ENCODE measurements at places on chromosomes 12 and 14.

GRCh38 chr12:30525171-30525570 lies 170.5 kb downstream of the IPO8 start:
- DNase-seq = no peak

DNA sequence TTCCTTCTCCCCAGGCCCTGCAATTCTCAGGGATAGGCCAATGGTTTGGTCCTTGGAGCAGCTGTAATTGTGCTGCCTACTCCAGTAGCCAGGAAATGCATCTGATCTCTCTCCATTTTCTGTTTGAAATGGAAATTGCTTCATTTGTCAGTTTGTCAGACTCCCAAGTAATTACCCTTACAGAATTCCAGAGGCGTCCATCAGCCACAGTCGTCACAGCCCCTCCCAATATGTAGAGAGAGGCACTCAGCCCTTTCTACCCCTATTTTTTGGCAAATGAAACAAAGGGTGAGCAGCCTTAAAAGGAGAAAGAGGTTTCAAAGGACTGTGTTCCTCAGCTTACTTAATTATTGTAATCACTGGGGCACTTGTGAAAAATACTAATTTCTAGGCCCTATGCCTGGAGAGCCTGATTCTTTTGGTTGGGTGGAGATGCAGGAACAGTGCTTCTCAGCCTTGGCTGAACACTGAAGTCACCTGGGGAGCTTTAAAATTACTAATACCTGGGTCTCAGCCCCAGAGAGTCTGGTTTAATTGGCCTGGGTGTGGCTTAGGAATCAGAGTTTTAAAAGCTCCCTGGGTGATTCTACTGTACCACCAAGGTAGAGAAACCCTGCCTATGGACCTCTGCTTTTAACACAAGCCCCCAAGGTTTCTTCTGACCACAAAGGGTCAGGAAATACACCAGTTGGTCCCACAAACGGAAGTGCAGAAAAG lies 190.0 kb downstream of the EMP1 start:
- DNase-seq = no peak

- no peak for DNase-seq
Observed at GRCh38 chr12:20376984-20377383, 8.6 kb downstream of the PDE3A start.

DNA sequence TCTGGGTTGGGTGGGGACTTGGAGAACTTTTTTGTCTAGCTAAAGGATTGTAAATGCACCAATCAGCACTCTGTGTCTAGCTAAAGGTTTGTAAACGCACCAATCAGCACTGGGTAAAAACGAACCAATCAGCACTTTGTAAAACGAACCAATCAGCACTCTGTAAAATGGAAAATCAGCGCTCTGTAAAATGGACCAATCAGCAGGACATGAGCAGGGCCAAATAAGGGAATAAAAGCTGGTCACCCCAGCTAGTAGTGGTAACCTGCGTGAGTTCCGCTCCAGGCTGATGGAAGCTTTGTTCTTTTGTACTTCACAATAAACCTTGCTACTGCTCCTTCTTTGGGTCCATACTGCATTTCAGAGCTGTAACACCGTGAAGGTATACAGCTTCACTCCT lies 1.7 kb upstream of the ACOT2 start:
- no peak for DNase-seq

- DNase-seq = no peak
Observed at GRCh38 chr12:42809226-42809625, 219.7 kb upstream of the PRICKLE1 start.

DNA sequence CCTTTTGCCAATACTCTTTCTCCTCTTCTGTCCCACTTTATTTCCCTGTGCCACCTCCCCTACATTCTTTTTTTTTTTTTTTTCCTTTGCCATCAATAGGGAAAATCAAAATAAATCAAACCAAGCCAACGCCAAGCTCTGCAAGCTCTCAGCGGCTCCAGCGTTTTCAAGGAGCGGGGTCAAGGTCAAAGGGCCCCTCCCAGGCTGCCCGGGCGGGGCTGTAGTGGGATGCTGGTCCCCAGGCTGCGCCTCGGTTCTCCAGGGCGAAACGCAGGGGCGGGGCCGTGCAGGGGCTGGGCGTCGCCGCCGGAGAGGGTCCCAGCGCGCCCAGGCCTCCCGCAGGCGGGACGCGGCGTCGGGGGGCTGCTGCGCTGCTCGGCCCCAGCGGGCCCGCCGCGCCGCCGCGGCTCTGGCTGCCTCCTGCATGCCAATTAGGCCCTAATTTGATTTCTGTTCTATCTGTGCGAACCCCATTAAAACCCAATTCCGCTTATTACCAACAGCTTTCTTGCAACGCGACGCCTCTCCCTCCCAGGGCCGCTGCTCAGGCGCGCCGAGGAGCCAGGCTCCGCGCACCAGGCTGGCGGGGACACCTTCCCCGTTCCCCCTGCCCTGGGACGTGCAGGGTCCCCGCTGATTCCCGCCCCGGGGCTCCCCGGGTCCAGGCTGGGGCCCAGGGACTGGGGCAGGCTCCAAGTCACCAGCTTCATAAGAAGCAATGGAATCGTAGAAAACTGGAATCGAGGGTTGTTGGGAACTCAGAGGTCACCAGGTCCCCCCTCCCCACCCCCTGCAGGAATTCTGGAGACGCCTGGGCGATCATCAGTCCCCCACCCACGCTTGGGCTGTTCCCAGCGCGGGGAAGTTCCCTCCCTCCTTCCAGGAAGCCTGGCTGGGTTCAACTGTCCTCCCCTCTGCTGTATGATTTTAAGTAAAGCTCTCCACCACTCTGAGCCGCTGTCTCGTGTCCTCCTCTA lies 50.7 kb upstream of the MAP1LC3B2 start:
- DNase-seq = peak; percentile 24

- DNase-seq = no peak
Observed at GRCh38 chr14:61420326-61420725, 98.9 kb downstream of the PRKCH start.

DNA sequence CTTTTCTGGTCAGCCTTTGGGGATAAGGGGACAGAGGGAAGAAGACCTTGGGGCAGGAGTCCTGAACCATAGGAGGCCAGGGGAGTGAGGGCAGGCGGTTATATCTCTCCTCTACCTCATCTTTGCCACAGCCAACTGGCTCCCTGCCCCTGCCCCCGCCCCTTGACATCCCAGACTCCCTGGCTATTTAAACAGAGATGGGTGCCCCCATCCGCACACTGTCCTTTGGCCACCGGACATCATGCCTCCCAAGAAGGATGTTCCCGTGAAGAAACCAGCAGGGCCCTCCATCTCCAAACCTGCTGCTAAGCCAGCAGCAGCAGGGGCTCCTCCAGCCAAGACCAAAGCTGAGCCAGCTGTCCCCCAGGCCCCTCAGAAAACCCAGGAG lies 1.3 kb downstream of the MYL6B start:
- no peak for DNase-seq

DNA sequence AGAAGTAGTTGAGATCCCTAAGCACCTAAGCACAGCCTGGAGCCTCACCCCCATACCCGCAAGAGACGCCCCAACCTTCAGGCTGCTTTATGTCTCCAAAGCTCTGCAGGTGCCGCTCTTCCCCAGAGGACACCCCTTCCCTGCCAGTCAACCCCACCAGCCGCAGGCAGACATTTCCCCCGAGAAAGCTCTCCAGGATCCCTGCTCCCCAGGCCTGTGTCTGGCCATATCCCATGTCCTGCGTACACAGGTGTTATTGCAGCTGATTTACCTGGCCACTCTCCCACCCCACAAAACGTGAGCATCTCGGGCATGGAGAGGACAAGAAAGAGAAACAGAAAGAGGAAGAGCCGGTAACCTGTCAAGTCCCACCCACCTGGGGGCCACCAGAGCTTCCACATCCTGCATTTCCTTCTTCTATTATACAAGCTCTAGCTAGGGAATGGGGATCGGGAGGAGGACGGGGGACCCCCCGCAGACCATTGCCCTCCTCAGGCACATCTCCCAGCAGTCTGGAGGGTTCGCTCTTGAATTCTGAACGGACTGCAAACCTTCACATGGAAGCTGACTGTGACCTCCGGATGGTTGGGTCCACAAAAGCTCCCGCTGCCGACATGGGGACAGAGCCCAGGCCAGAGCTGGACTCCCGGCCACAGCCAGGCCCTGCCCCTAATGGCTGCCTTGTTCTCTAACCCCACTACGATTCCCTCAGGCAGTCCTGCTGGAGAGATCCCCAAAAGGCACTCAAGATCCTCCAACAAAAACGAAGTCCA lies 17.6 kb downstream of the CCDC88C start:
- no peak for DNase-seq

GRCh38 chr12:69070319-69071090 lies 137.5 kb upstream of the CPM start:
- peak; percentile 32 for DNase-seq

DNA sequence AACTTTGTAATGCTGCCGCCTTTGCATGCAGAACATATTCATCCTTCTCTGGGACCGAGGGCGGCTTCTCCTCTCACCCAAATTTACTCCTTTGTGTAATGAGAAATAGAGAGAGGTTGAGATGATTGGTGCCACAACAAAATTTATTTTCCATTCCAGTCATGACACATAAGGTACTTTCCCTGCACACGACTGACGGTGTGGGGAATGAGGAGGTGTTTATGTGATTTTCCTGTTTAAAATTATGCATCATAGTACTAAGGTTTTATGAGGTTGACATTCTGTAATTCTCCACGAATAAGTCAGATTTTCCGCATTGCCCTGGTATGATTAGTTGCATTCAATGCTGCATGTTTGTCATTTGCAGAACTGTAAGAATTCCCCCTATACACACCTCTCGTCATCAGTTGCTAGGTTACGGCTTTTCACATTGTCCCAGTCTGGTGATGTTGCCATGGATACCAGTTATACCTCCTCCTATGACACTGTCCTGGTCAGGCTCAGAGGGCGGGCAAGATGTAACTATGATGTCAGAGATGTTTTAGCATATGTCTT lies 23.1 kb downstream of the BICDL1 start:
- DNase-seq = no peak

- DNase-seq = no peak
Observed at GRCh38 chr12:53097207-53097563, 282 bp upstream of the IGFBP6 start.

DNA sequence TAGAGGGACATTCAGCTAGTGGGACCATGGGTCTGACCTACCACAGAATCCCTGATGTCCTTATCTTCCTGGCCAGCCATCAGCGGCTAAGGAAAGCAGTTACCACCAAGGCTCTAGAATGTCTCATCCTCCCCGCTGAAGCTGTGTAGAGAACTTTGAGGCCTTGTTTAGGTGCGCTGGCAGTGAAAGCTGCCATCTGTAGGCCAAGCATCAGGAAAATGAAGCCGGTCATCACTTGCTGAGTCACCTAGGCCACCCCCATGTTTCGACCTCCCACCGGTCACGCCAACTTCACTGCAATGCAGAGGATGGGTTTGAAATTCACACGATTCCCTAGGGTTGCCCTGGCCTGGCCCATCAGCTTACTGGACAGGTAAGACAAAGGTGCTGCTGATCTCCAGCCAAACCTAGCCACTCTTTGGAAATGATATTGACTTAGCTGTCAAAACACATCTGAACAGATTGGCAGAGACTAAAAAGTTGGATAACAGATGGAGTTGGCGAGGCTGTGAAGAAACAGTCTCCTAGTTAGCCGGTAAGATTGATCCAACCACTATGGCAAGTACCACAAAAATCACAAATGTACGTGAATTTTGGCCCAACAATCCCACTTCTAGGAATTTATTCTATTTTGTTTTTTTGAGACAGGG lies 52.0 kb downstream of the NOS1 start:
- DNase-seq = no peak

GRCh38 chr12:11765421-11765816 lies 115.9 kb downstream of the ETV6 start:
- no peak for DNase-seq

- no peak for DNase-seq
Observed at GRCh38 chr12:19021646-19022045, 107.9 kb upstream of the PLEKHA5 start.

DNA sequence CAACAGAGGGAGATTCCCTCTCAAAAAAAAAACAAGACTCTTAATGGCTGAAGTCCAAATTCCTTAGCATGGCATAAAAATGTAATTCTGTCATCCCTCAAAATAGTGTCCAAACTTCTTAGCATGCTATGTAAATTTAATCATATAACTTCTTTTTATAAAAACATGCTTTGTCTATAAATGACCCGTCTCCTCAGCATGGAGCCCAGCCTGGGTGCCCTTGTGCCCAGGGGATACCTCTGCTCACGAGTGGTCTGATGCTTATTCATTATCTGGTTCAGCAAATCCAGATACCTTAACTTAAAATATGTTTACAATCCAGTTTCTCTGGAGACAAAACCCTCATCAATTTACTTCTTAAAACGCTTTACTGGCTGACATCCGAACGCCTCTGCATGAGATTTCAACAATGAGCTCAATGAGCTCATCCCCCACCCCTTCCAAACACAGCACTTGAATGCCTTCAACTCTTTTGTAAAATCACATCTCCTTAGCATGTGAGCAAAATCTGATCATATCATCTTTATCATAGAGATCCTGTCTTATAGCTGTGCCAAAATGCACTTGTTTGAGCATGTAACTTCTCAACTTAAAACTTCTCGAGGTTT lies 15.7 kb downstream of the RTL1 start:
- DNase-seq = no peak

DNA sequence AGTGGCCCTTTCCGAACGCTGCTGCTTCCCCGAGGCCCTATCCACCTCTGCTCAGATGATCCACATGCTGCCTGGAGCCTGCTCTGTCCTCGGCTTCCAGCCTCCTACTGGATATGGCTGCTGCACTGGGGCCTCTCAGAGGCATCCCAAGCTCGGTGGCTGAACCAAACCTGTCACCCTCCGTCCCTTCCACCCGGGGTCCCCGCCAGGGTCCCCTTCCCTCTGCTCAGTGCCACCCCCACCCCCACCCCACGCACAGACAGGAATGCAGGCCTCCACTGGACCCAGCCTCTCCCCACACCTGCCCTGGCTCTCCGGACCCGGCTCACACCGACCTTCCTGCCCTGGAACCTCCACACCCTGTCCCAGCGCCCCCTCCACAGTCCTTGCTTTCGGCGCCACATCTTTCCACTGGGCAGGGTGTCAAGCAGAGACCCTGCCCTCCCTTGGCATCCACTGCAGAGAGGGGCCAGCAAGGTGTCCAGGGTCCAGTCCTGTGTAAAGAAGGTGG lies 6.1 kb downstream of the CEP170B start:
- DNase-seq = no peak

DNA sequence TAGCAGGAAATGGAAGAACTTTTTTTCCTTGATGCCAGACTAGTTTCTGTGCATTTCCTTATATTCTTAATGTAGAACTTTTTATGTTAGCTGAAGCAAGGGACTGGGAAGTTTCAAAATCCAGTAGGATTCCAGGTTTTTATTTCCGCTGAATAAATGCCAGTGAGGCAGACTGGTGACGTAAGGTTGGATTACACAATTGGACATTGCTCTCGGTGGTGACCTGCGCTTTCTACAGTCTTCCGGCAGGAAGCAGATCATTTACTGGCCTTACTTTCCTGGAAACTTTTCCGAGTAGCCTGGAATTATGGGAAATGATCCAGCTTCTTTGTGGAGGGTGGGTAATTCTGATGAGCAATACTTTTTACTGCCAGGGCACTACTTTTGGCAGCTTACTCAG lies 3.6 kb downstream of the IFT43 start:
- no peak for DNase-seq

- no peak for DNase-seq
Observed at GRCh38 chr12:119748497-119748896, 80.6 kb downstream of the PRKAB1 start.
